ENCODE measurements at places on chromosomes 11 and 22.

DNA sequence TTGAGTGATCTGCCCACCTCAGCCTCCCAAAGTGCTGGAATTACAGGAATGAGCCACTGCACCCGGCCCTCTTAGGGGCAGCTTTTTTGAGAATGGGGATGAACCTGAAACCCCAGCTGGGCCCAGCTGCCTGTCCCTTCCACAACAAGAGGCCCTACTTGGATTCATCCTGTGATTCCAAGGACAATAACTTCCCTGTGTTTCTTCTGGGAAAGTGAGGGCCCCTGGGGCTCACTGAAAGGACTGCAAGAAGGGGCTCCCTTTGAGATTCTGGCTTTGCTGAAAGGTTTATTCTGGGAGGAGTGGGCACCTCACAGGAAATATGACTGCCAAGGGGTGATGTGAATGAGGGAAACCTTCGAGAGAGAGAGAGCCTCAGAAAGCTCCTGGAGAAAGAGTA lies 12.3 kb upstream of the GNAZ start:
- no peak for DNase-seq

- DNase-seq, result peak; percentile 29
Observed at GRCh38 chr11:113113801-113114704, 152.8 kb downstream of the NCAM1 start.

GRCh38 chr22:38843657-38844314 lies at the start of gene NPTXR:
Gene NPTXR, minus strand, starts transcription at chr22:38844028.
- DNase-seq, result peak; percentile 60

DNA sequence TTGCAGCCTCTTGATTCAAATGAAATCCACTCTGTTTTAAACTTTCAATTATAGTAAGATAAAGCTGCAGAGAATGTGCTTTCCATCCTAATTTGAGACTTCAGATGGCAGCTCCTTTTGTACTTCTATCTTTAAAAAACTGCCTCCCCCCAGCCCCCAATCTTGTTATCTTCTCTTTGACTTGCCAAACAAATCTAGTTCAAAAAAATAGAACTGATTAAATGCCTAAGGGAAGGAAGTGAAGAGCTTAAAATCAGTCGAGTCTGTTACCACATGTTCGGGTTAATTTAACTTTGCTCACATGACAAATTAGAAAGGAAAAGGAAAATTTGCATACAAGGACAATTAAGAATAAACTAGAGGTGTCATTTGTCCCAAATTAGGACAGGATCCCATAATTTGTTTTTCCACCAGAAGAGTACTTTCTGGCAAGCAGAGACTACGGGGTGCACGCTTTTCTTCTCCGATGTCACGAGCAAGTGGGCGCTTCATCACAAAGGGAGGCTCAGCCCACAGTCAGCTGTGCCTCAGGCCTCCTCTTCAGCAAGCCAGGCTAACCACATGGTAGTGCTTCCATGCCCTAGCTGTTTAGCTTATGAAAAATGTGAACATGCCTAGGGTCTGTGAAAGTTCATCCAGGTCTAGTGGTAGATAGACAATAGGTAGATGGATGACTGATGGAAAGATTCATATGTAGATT lies 69.0 kb upstream of the LDLRAD3 start:
- no peak for DNase-seq

- DNase-seq, result no peak
Observed at GRCh38 chr11:85088286-85088685, 538.9 kb downstream of the DLG2 start.

DNA sequence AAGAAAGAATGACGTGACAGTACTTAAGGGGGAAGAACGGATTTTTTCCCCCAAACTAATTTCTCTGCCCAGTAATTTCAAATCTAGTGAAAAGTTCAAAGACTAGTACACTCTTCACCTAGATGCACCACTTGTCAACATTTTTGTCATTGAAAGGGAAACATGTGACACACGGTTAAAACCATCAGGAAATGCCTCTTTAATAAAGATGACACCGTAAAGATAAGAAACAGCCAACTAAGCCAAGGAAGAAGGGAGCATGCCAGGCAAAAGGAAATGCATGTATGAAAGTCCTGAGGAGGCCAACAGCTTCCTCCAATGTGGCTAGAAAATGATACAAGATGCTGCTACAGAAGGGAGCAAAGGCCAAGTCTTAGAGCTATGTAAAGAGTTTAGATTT lies 49.4 kb downstream of the RSF1 start:
- no peak for DNase-seq

DNA sequence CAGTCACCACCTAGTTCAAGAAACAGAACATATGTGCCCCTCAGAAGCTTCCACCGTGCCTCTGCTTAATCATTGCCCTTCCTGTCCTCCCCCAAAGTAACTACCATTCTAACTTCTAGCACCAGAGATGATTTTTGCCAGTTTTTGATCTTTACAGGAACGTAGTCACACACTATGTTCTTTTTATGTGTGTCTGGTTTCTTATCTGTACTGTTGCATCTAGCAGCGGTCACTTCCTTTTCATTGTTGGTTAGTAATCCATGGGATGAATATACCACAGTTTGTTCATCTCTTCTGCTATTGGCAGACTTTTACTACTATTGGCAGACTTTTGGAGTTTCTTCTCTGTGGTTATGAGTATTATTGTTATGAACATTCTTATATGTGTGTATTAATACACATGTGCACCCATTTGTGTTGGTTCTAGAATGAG lies 34.6 kb downstream of the SPECC1L start:
- DNase-seq, result no peak

DNA sequence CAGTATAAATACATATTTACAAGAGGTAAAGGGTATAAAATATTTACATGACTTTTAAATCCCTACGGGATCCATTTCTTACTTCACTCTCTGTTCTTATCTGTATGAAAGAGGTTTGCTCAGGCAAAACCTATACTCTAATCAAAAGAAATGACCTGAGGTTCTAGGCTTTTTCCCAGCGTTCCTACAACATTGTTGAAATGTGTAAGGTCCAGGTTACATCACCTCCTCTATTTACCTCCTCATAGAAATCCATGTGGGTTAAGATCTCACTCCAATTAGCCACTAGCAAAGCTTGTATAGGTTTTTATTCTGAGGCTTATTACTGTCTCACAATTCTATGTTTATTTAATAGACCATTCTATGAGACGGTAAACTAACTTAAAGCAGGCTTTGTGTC lies 12.0 kb upstream of the OR51L1 start:
- no peak for DNase-seq

DNA sequence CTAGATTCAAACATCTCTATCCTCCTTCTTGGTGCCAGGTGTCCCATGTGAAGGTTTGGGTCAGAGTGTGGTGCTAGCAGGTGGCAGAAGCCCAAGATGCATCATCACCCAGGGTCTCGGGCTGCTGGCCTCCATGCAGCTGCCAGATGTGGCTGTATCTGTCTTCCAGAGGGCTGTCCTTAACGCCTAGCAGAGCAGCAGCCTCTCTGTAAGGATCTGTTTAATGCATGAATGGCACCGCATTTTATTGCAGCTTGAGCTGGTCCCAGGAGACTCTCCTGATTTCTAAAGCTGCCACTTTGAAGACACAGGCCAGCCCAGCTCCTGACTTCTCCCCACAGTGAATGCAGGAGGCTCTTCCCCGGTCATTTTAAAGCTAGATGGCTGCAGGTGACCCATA lies 26.3 kb downstream of the SLC1A2 start:
- DNase-seq, result no peak

GRCh38 chr11:65569164-65569972 lies 909 bp upstream of the ZNRD2 start:
- no peak for DNase-seq

DNA sequence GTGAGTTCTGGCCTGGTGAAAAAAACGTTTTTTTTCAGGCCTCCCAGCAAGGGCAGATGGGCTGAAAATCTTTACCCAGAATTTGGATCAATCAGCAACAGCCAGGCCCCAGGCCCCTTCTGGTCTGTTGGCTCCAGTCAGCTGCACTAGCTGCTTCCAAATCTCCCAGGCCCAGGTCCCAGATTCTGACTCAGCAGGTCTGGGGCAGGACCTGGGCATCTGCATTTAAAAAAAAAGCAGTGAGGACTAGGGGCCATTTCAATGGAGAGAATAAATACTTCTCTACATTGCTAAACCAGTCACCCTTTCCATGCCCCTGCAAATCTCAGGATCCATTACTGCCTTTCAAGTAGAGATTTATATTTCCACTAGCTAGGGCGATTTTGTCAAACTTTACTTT lies 4.3 kb downstream of the SLC15A3 start:
- no peak for DNase-seq

DNA sequence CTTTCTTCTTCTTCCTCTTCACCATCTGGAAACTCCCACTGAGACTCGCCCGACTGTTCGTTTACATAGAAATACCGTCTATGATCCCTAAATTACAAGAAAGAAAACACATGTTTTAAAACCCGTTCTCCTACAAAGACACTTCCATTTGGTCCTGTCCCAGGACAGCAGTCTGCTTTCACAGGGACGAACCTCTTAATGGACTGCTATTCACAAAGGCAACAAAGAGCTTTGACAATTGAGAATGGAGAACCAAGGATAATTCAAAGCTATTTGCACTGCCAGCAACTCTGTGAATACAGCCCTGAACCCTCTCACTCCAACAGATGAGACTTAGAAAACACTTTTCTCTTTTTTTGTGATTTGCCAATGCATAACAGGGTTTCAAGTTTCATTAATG lies 16.3 kb upstream of the AGBL2 start:
- DNase-seq, result no peak

DNA sequence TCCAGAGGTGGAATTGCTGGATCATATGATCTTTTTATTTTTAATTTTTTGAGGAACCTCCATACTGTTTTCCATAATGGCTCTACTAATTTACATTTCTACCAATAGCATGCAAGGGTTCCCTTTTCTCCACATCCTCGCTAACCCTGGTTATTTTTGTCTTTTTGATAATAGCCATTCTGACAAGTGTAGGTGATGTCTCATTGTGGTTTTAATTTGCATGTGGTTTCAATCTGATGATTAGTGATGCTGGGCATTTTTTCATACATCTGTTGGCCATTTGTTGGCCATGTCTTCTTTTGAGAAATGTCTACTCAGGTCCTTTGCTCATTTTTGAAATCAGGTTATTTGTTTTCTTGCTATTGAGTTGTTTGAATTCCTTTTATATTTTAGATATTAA lies 15.4 kb upstream of the OR4D5 start:
- DNase-seq, result no peak

GRCh38 chr11:121551463-121551862 lies 98.7 kb upstream of the SORL1-AS1 start:
- no peak for DNase-seq

DNA sequence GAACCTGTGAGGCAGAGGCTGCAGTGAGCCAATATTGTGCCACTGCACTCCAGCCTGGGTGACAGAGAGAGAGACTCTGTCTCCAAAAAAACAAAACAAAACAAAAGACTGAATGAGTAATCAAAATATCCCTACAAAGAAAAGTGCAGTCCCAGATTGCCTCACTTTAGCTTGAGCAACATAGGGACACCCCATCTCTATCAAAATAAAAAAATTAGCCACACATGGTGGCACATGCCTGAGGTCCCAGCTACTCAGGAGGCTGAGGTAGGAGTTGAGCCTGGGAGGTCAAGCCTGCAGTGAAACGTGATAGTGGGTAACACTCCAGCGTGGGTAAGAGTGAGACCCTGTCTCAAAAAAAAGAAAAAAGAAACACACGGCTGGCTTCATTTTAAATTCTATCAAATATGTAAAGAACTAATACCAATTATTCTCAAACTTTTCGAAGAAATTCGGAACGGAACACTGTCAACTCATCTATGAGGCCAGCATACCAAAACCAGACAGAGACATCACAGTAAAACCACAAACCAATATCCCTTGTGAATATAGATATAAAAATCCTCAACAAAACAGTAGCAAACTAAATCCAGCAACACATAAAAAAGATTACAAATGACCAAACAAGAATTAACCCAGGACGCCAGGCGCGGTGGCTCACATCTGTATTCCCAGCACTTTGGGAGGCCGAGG lies 12.9 kb downstream of the CHEK2 start:
- no peak for DNase-seq

- no peak for DNase-seq
Observed at GRCh38 chr22:47839595-47840227, 1077.3 kb downstream of the TBC1D22A start.

DNA sequence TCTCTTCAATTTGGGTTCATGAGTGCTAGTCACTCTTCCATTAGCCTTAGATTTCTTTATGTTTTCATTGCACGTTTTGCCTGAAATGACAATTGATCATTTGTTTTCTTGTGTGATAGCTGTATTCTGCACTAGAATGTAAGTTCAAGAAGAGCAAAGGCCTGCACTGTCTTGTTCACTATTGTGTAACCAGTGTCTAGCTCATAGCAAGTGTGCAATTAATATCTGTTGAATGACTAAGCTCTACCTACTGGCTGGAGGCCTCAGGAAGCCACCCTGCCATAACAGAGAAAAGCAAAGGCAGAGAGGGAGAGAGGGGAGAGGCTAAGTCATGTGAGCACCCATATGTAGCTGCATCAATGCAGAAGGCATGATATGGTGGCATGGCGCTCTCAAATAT lies 292.8 kb upstream of the SYN3 start:
- DNase-seq, result no peak

DNA sequence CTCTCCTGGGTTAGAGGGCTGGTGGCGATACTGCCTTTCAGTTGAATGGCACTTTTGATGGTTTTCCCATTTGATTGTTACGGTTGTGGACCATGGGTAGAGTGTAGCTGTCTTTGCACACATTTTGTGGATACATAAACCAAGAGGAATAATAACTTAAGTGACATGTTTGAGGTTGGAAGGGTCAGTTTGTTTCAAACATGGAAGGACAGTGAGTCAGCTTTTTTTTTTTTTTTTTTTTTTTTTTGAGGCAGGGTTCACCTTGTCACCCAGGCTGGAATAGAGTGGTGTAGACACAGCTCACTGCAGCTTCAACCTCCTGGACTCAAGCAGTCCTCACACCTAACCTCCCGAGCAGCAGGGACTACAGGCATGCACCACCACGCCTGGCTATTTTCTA lies 41.1 kb downstream of the PPFIA1 start:
- no peak for DNase-seq
